ENCODE measurements at places on chromosomes 5 and 9. TPM values are rescaled to one million over a fixed set of nuclear protein-coding genes. Genes with fewer than 3 reads are reported as not detected.

The LRRC19 gene
- 15.3 TPM for polyA plus RNA-seq

The PTGER4 gene
- polyA plus RNA-seq: 14.3 TPM

The ACSL6 gene
- 2.2 TPM for polyA plus RNA-seq

The MLANA gene
- 0.32 TPM for polyA plus RNA-seq

The CCDC180 gene
- 12.8 TPM for polyA plus RNA-seq

The TUSC1 gene
- polyA plus RNA-seq: 17.0 TPM

The ROPN1L gene
- polyA plus RNA-seq: 0.60 TPM

The NTRK2 gene
- polyA plus RNA-seq: 132 TPM

The BAAT gene
- polyA plus RNA-seq: 0.44 TPM

The OR1J2 gene
- not detected for polyA plus RNA-seq

The FAXDC2 gene
- 38.6 TPM for polyA plus RNA-seq

The SH2D3C gene
- polyA plus RNA-seq: 12.6 TPM

The CXCL14 gene
- polyA plus RNA-seq: 36.6 TPM

The TLX3 gene
- not detected for polyA plus RNA-seq

The CNTFR gene
- polyA plus RNA-seq: 34.5 TPM

The SHISAL2B gene
- polyA plus RNA-seq: 0.34 TPM

The ORM2 gene
- not detected for polyA plus RNA-seq

The PLAC8L1 gene
- polyA plus RNA-seq: 0.85 TPM

The PCDHAC1 gene
- polyA plus RNA-seq: 0.04 TPM

The HMCN2 gene
- 0.89 TPM for polyA plus RNA-seq

The NRG2 gene
- 0.72 TPM for polyA plus RNA-seq

The SLC25A2 gene
- not detected for polyA plus RNA-seq

The PCDHB3 gene
- 2.6 TPM for polyA plus RNA-seq

The MEIKIN gene
- polyA plus RNA-seq: 0.18 TPM

The WNK2 gene
- 14.5 TPM for polyA plus RNA-seq

The OTP gene
- not detected for polyA plus RNA-seq
